NCI-H2171 (cell line): ENCODE measurements at places on chromosomes 12 and 14.

DNA sequence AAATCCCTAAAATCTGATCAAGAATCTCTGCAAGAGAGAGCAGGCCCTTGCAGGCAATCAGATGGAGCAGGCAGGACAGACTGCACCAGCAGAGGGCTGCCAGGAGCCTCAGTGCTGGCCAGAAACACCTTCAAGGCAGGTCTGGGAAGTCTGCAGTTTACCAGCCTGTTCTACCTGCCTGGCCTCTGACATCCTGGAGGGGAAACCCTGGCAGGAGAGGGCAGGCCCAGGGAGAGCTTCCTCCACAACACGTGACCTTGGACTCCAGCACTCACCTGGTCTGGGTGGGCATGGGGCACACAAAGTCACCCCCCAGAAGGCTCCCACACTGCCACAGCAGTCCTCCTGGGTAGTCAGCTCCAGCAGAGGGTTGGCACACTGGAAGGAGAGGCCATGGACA lies 56.0 kb downstream of the ISCA2 start:
- DNase-seq, result no peak

DNA sequence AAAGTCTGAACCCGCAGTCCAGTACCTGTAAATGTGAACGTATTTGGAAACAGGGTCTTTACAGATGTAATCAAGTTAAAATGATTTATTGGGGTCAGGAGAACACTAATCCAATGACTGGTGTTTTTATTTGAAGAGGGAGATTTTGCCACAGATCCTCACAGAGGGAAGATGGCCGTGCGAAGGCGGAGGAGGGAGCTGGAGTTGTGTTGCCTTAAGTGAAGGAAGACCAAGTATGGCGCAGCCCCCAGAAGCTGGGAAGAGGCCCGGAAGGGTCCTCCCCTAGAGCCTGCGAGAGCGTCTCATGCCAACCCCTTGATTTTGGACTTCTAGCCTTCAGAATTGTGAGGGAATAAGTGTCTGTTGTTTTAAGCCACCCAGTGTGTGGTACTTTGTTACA lies 102.8 kb upstream of the NUDT4 start:
- no peak for DNase-seq

DNA sequence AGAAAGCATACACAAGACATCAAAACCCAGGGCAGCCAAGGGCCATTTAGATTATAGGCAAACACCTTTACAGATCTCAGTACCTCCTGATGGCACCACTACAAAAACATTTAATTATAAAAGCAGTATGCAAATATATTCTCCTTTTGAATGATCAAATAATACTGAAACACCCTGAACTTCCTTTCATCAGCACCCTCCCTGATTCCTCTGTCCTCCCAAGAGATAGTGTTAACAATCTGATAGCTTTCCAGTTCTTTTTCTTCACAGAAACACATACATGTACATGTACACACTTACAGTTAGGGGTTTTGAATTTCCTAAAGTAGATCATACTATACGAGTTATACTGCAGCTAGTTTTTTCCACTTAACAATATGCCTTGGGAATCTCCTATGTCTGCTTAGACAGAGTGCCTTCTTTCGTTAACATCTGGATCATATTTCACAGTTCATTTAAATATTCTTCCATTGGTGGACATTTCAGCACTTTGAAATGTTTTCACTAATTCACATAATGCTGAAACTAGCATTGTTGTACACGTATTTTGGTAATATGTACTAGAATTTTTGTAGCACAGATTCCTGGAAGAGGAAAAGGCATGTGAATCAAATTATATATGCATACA lies 35.2 kb downstream of the TDG start:
- no peak for DNase-seq

DNA sequence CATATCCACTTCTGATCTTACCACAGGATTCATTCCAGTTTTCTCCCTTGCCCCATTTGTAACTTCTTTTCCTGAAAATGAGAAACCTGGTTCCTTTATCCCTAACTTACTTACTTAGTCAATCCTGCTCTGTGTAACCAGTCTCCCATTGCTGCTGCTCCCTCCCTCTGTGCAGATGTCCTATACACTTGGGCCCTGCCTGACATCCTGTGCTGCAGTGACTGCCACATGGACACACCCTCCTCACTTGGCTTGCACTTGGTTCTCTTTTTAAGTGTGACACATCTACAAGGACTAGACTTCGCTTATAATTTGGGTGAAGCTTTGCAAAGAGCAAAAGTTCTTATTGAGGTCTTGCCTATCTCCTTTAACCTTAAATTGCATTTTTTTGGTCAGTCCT lies 51.4 kb downstream of the FGD4 start:
- no peak for DNase-seq

DNA sequence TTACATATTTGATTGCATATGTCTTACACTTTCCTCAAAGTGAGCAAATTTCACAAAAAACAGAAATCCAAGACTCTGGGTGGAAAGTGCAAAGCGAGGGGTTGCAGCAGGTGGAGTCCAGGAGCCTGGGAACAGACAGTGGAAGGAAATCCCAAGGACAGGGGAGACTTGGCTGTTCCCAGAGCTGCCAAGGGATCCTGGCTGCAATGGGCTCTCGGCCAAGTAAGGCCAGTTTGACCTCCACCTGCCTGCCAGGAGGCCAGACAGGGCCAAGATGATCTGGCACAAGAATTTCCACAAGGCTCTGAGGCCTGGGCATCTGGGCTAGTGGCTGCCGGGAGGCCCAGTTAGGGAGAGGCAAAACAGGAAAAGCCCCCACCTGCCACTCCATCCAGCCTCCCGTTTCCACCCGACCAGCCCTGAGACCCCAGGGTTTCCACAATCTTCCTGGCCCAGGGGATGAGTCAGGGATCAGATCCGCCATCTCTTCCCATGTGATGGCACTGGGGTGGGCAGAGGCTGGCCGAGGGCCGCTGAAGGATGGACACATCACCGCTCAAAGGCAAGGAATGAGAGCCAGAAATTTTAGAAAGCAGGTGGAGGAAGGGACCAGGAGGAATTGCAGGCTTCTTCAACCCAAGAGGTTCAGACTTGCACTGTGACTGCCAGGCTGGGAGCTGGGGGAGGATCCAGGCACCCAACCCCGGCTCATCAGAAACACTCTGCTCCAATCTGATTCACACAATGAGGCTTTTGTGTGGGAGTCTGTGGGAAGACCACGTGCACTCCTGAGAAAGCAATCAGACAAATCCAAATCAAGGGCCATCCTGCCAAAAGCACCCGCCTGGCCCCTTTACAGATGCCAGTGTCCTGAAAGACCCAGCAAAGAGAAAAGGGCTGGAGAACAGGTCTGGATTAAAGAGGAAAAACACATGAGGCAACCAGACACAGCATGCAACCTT lies 16.3 kb downstream of the SCARB1 start:
- no peak for DNase-seq

- peak; percentile 10 for DNase-seq
These were observed 4.7 kb upstream of the CCER1 start for GRCh38 chr12:90959538-90960139.

GRCh38 chr12:93757792-93758694 lies 80.9 kb downstream of the CRADD start:
- no peak for DNase-seq

DNA sequence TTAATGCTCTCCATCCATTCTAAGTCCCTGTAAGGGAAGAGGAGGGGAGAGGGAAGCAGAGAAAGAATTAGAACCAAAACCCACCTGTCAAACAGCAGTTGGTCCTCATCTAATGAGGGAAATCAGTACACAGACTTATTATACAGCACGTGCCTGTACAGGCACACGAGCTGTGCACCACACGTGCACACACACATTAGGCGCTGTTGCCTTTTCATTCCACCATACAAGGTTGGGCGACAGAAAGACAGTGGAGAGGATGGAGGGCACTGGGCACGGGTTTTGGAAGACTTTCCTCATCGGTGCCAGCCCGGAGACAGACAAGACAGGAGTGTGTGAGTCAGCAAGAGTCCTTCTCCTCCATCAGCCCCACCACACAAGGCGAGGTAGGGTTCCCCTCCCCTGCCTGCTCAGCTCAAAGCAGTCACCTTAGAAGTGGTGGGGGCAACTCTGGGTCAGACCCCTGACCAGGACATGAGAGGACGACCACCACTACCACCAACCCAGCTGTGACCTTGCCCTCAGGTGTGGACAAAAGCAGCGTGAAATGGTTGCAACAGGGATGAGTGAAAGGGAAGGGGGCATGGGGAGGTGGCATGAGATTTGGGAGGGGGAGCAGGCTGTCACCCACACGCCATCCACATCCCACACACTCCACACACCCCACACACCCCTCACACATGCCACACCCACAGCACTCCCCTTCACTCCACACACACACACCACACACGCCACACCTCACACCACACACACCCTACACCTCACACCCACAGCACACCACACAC lies 80.7 kb downstream of the ACTN1 start:
- no peak for DNase-seq

GRCh38 chr12:82740129-82741000 lies 53.7 kb downstream of the TMTC2 start:
- DNase-seq, result no peak
